ENCODE measurements at places on chromosomes 7 and 10.

DNA sequence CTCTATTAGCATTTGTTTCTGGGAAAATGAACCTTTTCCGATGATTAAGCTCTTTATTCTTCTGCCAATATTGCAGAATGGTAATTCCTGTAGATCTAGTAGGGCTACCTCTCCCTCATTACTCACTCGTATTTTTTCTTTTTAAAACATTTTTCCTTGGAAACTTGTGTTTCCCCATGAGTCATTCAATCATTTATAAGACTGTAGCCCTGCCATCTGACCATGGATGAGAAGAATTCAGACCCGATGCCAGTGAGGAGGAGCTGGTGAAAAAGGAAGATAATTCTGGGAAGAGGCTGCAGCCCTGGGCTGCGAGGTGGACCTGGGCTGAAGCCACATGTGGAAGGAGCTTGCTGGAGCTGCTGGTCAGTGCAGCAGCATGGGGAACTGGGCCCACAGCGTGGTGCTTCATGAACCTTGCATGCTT is 242.8 kb downstream of the KLF6 start:
- DNase-seq = no peak

GRCh38 chr10:61669849-61670248 is 7.1 kb downstream of the CABCOCO1 start:
- DNase-seq = no peak

DNA sequence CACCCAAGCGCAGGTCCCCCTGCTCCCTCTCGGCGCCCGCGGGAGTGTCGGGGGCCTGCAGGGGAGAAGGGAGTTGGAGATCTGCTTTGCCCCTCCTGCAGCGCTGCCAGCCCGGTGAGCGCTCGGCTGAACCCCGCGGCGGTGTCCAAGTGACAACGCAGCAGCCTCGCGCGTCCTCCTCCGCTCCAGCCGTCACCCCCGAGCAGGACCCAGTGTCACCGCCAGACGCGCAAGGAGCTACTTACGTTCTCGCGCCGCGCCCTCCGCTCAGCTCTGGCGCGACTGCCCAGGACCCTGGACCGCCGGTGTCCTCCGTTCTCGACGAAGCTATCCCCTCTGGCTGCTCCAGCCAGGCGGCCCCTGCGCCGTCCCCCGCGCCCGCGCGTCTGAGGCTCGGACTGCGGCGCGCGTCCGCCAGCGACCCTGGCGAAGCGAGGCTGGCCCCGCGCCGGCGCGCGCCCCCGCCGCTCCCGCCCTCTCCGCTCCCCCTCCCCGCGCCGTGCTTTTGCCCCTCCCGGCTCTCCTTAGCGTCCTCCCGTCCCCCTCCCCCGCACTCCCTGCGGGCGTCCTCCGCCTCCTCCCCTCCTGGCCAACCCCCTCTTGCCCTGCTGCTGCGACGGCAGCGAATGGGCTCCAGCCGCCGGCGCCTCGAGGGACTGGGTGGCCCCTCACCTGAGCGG is at the start of gene NRCAM:
Gene NRCAM (minus strand): TSS at position 439 of the 680 bp plus-strand sequence. CDS start 216,372 bp downstream, outside the sequence.
- DNase-seq = peak; percentile 13

DNA sequence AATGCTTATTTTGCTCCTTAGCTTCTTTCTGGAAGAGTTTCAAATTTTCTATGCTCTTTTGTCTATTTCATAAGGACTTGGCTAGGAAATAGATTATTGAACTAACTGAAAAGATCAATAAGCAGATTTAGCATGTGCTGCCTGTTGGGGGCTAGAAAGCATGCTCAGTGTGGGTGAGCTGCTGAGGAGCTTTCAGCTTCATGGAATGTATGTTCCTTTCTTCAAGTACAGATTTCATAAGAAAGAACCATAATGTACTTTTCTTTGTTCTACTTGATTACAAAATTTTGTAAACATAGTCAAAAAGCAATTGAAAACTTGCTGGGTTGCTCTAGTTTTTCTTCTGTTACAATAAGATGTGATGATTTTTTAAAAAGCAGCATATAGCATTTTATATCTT is 73.8 kb downstream of the TAF3 start:
- no peak for DNase-seq

GRCh38 chr10:90913774-90914420 is 7.0 kb downstream of the ANKRD1 start:
- no peak for DNase-seq

DNA sequence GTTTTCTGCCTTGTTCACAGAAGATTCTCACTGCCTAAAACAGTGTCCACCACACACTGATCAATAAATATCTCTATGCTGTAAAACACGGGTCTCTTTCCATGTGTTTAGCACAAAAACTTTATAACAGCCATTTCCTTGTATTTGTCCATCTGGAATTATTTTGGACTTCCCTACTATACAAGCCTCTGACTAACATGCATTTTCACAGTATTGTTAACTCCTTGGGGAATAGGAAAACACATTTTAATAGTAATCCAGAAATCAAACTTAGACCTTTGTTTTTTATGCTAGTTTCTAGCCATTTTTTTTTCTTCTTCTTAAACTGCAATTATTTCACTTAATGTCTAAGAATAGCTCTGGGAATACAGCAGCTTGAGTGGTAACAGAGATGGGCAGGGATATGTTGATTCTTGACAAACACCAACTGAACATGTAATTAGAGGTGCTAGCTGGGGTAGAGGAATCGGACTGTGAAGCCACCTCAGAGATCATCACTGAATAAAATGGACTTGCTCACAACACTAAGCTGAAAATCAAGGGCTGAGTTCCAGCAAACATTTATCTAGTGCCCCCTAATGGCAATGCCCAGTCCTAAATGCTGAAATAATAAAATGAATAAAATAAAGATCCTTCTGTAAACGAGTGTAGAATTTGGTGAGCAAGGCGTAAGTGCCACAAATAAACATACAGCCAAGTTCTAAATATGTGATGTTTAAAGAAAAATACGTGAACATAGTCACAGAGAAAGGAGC is 593.1 kb downstream of the SORCS1 start:
- DNase-seq = no peak

GRCh38 chr7:80997841-80998240 is 79.0 kb upstream of the SEMA3C start:
- no peak for DNase-seq

DNA sequence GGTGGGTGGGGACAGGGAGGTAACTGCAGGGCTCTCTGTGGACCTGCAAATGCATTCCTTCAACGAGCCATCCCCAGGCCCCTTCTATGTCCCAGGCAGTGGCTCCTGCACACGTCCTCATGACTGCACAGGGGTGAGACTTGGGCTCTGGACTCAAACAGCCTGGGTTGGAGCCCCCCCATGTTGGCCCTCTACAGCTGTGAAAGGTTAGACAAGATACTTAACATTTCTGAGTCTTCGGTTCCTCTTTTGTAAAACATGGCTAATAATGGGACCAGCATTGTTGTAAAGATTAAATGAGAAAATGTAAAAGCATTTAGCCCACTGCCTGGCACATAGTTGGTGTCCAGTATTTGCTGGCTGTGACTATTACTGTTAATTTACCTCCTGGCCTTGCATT is 41.8 kb downstream of the CHST3 start:
- no peak for DNase-seq

DNA sequence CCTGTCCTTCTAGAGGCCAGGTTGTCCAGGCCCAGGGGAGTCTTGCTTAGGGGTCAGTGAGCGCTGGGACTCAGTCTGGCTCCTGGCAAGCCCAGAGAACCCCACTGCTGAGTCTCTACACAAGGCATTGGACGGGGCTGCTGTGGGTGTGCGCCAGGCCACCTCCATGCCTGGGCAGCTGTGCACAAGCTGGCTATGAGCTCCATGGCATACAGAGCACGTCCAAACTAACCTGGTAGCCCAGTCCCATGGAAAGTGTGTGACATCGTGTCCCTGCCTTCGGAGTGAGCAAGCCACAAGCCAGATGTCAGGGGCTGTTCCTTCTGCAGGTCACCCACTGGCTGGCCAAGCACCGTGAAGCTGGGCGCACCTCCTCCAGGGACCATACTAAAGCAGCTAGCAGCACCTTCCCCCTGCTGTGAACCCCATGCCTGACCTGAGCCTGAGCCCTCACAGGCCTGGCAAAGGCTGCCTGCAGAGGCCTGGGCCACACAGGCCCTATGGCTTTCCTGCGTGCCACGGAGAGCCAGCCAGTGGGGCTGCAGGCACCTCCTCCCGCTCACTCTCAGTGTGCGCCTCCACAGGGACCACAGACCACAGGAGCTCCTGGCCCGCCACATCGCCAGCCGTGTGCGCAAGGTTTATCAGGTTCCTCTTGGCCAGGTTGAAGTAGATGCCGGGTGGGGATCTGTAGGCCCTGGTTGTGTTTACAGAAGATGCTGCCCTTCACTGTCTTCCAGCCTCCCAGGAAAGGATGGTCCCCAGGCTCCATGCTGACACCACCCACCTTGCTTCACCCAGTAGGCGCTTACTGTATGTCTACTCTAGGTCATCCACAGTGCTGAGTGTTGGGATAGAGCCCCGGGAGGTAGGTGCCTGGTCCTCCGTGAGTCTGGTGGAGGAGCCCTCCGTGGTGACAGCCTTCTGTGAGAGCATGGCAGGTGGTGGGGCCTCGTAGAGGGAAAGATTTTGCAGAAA is 219.7 kb downstream of the EBF3 start:
- DNase-seq = no peak

DNA sequence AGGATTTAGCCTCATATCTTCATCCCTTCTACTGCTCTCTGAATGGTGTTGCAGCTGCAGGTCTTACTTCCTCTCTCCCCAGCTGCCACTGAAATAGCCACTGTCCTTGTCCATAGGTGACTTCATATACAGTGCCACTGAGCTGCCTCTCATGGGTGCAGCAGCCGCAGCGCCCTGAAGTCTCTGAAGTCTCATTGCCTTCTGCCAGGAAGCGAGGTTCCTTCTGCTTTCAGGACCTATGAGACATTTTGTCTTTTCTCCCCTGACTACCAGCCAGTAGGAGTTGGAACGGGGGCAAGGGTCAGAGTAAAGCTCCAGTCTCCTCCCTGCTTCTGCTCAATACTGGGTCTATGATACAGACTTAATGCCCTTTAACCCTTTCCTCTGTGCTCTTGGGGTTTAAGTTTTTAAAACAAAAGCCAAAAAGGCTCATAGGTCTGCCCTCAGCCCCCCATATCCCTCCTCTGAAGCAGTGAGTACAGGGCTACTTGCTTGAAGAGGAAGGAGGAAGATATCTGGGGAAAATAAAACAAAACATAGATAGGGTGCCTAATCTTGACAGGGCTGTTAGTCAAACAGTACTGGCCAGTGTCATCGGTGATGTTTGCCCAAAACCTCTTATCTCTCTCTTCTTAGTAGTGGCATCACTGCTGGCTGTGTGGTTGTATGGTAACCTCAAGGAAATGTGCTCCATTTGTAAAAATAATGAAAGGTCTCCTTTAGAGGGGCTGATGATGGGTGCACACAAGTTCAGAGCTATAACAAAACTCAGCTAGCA is 7.1 kb downstream of the PLCE1 start:
- DNase-seq = no peak

DNA sequence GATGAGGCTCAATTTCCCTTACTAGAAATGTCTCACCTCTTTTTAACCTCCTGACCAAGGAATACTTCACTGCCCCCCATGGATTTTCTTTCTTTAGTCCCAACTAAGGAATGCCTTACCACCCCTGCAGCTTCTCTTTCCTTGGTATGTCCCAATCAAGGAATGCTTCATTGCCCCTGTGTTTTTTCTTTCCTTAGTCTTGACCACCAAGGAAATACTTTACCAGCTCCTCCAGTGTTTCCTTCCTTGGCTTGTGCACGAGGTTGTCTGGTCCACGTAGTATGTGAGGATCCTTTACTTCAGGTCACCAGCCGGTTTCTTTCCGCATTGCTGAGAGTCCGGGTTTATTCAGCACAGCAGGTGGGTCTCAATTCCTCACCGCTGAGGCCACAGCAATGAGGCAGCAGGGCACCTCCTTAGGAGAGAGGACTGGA is 59.3 kb downstream of the CYP2C9 start:
- DNase-seq = no peak
